ENCODE measurements at places on chromosomes 2 and 18. TPM values are rescaled to one million over a fixed set of nuclear protein-coding genes. Genes with fewer than 3 reads are reported as not detected.

The DSG1 gene
- total RNA-seq: not detected

The RPL31 gene
- total RNA-seq: 1,324 TPM

The CEBPZ gene
- total RNA-seq: 73.3 TPM

The COL4A4 gene
- not detected for total RNA-seq

The ACADL gene
- not detected for total RNA-seq

The CPS1 gene
- total RNA-seq: 0.96 TPM

The C1GALT1C1L gene
- not detected for total RNA-seq

All from activated CD8-positive, alpha-beta memory T cell treated with anti-CD3 and anti-CD28 coated beads, Interleukin-2, amount 10 ng/mL, durations not matched to agents 7 days and 5 days (primary cell).